SK-MEL-5 (cell line): ENCODE measurements at places on chromosomes 5 and 9. TPM values are rescaled to one million over a fixed set of nuclear protein-coding genes. Genes with fewer than 3 reads are reported as not detected.

Gene ZNF883
- total RNA-seq = 0.13 and 0.69 TPM in 2 replicates

Gene PCDHA6
- total RNA-seq = not detected in 2 replicates

Gene TMEM174
- total RNA-seq = not detected in 2 replicates

Gene BASP1
- total RNA-seq = 1.7 and 2.7 TPM in 2 replicates

Gene NMUR2
- total RNA-seq = not detected in 2 replicates

Gene TLR4
- 1.9 and 3.0 TPM in 2 replicates for total RNA-seq

Gene TTC23L
- total RNA-seq = 0.40 and 0.43 TPM in 2 replicates

Gene NPR3
- not detected in 2 replicates for total RNA-seq

Gene FASTKD3
- 33.6 and 35.1 TPM in 2 replicates for total RNA-seq

Gene LEAP2
- 1.1 and 1.9 TPM in 2 replicates for total RNA-seq

Gene AGXT2
- total RNA-seq = not detected in 2 replicates

Gene OR1L1
- total RNA-seq = not detected in 2 replicates

Gene PDE4D
- total RNA-seq = 59.7 and 62.6 TPM in 2 replicates

Gene TAS2R1
- total RNA-seq = not detected in 2 replicates

Gene SMIM33
- not detected in 2 replicates for total RNA-seq

Gene WNK2
- 2.4 and 3.4 TPM in 2 replicates for total RNA-seq

Gene PCDHA4
- total RNA-seq = 0.48 and 0.67 TPM in 2 replicates

Gene CYFIP2
- 10.1 and 11.0 TPM in 2 replicates for total RNA-seq

Gene WDR5
- 25.9 and 27.1 TPM in 2 replicates for total RNA-seq

Gene FAM221B
- not detected in 2 replicates for total RNA-seq
